ENCODE measurements at places on chromosomes 1 and 21.

DNA sequence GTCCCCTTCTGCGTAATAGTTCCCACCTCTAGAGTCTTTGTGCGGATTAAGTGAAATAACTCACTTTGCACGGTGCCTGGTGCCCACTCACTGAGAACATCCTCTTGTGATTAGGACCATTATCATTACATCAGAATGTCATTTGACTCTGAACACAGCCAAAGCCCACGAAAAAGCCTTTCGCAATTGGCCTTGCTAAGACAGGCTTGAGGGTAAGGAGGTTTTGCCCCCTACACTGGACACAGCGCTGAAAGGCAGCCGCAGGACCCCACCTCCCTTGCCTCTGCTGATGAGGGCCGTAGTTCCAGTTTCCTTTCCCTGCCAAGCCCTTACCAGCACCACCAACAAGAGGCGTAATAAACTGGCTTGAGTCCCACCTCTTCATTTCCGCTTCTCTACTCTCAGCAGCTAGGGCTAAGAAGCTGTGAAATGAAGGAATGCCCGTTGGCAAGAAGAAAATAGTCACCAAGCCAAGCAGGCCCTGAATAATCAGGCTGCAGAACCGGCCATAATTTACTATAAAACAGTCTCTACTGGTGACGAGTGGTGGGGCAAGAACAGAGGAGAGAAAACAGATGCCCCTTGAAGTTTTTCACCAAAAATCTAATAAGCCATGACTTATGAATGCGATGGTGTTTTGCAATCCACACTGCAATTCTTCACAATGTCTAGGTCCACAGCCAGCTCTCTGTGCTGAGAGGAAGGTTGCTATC, 53.1 kb downstream of the SH3GLB1 start:
- no peak for DNase-seq

DNA sequence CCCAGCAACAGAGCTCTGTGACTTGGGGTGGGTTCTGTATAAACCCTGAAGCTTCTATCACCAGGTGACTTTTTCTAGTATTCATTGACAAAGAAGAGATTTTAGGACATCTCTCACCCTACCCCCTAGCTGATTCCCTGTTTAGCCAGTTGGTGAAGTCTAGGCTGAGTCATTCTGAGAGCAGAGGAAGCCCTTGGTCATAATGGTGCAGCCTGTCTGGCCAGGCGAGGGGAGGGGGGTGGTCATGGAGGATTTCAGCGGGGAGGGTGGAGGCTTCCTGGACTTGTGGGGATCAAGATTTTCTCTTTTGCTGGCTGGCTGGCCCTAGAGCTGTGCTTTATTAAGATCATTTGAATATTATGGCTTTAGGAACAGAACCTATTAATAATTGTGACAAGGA, 262.6 kb downstream of the CAMTA1 start:
- DNase-seq, result no peak

- DNase-seq, result no peak
Observed at GRCh38 chr1:29657816-29658215, 421.5 kb downstream of the PTPRU start.

- no peak for DNase-seq
Observed at GRCh38 chr1:211473823-211474222, 18.1 kb downstream of the RD3 start.

DNA sequence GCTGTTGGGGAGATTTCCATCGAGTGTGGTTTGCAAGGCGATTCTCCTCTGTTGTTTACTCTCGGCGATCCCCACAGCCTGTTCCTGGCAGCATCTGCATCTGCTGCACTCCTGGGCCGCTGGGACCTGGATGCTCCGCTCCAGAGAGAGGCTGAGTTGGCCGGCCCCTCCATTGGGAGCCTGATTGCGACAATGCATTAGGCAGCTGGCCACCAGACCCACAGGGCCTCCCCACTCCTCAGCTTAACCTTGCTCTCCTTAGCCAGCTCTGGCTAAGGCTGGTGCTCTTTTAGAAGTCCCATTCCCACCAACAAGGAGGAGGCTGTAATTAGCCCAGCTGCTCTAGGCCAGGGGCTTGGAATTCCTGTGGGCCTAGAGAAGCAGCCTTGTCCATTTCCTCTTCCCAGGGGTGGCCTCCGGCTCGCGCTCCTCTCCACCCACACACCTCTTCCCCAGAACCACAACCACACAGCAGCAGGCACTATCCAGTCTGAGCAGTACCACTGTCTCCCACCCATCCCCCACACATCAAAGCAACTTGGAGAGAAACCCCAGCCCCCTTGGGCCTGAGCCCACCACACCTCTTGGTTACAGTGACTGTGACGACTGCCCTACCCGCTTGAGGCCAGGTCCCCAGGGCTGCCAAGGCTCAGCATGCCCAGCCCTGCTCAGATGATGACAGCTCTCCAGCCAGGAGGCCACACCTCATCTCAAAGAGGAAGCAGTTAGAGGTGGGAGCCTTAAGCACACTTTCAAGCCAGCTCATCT, 193.8 kb upstream of the EDN2 start:
- no peak for DNase-seq

DNA sequence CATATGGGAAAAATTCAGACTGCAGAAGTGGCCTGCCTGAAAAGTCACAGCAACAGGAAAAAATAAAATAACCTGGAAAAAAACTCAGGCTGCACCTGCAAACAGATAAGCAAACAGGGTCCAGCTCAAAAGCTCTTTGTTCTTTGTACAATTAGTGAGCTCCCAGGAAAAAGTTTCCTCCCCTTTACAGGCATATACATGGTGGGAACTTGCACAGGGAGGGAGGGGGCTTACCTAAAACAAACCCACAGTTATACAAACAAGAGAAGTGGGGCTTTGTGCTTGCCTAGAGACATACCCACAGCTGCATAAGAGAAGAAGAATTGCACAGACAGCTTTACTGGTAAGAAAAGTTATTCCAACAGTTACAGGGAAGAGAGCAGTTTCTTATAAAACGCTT, 31.7 kb upstream of the COG2 start:
- DNase-seq, result no peak

DNA sequence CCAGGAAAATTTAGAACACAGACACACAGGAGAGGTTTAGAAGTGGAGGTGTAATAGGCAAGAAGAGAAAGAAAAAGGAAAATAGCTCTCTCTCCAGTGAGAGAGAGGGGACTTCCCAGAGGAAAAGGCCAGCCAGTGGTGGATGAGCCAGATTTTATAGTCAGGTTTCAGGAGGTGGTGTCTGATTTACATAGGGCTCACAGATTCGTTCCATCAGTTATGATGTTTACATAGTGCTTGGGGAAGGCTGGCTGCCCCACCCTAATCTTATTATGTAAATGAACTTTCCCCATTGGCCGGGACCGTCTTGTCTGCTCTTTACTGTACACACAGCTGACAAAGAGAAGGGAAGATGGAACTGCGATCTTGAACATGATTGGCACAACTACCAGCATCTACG, 797.3 kb downstream of the PLA2G4A start:
- DNase-seq, result no peak

GRCh38 chr1:91278754-91279153, 125.9 kb downstream of the HFM1 start:
- peak; percentile 49 for DNase-seq

- peak; percentile 51 for DNase-seq
Observed at GRCh38 chr1:154628121-154628405, 20.1 kb upstream of the ADAR start.

DNA sequence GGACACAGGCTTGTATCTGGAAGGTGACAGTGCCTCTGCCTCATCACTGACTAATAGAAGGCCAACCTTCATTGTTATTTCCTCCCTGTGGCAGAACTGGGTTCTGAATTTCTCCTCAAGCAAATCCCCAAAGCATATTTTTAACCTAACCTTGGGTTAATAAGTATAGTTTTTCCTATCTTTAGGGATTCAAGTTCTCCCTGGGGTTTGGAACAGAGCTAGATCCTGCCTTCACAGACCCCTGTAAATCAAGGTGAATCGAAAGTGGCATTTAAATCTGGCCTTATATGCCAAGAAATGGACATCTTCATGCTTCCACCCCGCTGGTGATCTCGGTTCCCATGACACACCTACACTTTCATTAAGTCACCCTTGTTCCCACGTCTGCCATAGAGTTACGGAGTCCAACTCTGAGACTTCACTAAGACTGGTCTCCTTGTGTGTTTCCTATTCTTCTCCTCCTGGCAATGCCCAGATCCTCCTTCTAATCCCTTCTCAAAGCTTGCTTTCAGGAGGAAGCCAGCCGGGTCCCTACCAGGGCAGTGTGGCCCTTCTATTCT, 4.3 kb upstream of the CHI3L2 start:
- no peak for DNase-seq

DNA sequence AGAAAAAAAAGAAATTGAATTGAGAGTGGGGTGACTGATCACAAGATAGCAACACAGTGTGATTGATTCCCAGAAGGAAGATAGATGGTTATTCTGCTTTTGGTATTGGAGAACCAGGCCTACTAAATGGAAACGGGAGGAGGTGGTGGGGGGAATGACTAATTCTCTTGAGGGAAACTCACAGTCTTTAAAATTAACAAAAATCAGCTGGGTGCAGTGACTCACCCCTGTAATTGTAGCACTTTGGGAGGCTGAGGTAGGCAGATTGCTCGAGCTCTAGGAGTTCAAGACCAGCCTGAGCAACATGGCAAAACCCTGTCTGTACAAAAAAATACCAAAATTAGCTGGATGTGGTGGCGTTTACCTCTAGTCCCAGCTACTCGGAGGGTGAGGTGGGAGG, 134.6 kb upstream of the PDE4B start:
- no peak for DNase-seq

- no peak for DNase-seq
Observed at GRCh38 chr1:166952002-166952746, 23.2 kb downstream of the ILDR2 start.

- DNase-seq, result no peak
Observed at GRCh38 chr1:154520333-154520732, 18.1 kb upstream of the SHE start.

GRCh38 chr21:35102488-35103371, 53.6 kb upstream of the RUNX1 start:
- peak; percentile 98 for DNase-seq

DNA sequence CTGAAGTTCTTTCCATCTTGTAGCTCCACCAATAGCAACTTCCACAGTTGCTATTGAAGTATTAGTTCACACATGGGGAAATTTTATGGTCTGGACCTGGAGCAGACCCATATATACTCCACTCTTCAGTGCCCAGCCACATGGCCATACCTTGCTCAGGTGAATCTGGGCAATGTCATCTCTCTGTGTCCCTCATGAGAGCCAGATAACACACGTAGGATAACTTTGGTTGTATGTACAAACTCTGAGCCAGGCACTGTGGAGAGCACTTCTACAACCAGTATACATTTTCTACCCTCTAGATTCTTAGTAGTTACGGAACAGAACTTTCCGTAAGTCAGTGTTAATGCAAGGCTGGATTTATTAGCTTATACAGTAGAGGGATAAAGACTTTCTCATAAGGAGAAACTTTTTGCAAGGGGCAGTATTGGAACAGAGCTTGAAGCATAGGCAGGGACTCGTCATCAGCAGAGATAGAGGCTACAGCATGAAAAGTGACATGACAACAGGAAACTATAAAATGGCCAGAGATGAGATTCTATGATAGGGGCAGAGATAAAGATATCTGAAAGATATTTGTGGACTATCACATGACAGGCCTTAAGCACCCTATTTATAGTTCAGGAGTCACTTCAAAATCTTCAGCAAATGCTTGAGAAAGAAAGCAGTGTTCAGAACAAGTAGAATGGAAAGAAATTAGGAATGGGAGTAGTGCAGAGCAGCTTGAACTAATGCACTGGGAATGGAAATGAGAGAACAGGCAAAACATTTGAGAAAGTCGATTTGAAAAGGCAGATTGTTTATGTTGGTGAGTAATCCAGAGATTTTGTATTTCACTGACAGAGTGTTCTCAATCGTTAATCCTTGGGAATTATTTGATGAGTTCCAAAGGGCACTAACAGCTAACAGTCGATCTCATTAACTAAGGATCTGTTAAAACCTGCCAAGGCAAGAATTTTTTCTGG, 481.8 kb downstream of the USP25 start:
- no peak for DNase-seq

DNA sequence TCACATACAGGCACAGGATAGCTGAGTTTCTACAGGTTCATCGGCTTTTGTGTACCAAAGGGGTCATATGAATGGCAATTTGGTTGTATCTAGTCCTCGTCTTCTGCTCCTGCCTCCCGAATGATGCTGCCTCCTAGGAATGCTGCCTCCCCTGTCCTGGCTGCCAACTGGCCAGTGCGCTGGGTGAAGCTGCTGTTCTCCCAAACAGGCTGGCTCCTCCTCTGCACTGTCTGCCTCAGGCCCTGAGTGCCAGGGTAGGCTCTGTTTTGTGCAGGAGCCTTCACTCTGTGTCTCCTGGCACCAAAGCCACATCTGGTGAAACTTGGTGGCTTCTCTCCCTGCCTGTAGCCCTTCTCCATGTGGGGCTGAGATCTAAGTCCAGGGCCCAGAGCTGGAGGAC, 60.3 kb downstream of the RHOU start:
- DNase-seq, result no peak

- DNase-seq, result peak; percentile 95
Observed at GRCh38 chr1:156608036-156608674, 6.9 kb upstream of the GPATCH4 start.

DNA sequence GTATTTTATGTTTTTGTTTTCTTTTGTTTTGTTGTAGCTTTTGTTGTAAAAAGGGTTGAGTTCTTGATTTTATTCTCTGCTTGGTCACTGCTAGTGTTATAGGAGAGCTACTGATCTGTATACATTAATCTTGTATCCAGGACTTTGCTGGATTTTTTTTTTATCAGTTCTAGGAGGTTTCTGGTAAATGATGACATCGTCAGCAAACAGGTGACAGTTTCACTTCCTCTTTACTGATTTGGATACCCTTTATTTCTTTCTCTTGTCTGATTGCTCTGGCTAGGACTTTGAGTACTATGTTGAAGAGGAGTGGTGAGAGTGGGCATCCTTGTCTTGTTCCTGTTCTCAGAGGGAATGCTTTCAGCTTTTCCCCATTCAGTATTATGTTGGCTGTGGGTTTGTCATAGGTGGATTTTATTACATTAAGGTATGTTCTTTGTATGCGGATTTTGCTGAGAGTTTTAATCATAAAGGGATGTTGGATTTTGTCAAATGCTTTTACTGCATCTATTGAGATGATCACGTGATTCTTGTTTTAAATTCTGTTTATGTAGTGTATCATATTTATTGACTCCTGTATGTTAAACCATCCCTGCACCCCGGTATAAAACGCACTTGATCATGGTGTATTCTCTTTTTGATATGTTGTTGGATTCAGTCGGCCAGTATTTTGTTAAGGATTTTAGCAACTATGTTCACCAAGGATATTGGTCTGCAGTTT, 905.7 kb downstream of the LTN1 start:
- DNase-seq, result no peak

DNA sequence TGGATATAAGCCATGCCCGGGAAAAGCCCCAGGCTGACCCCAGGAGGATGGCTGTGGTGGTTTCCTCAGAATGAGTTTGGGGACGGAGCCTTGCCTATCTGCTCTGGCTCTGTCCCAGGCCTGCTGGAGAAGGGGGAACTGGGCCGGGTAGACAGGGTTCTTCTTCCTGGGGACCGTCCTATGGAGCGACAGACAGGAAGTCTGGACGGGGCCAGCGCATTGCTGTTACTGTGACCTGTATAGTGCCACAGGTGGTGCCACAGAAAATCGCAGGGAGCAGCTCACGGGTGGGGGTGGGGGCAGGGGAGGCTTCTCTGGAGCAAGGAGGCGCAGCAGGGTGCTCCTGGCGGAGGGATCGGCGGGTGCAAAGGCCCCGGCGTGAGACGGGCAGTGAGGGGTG, 36.4 kb downstream of the CFAP74 start:
- DNase-seq, result no peak

- no peak for DNase-seq
Observed at GRCh38 chr1:91651243-91651642, 150.6 kb downstream of the CDC7 start.
